ENCODE measurements at places on chromosomes 3 and 15.

DNA sequence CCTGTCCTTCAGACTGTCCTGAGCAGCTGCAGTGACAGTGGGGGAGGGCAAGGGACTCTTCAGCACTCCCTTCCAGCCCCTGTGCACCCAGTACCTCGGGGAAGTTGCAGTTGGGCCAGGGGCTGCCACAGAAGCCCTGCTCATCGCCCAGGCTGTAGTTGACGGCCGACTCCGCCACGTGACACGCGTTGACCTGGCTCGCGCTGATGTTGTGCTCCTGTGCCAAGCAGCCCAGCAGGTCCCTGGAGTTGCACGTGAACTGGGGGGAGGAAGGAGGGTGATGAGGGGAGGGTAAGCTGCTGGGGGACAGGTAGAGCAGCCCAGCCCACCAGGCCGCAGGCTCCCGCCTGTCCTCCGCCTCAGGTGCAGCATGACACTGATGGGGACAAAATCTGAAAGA lies 101.2 kb downstream of the SEC22A start:
- DNase-seq, result no peak

- peak; percentile 65 for DNase-seq
Measured at GRCh38 chr15:68559345-68560310, 19.2 kb upstream of the CORO2B start.

GRCh38 chr3:12956316-12956660 lies 114.9 kb upstream of the RPL32 start:
- no peak for DNase-seq

DNA sequence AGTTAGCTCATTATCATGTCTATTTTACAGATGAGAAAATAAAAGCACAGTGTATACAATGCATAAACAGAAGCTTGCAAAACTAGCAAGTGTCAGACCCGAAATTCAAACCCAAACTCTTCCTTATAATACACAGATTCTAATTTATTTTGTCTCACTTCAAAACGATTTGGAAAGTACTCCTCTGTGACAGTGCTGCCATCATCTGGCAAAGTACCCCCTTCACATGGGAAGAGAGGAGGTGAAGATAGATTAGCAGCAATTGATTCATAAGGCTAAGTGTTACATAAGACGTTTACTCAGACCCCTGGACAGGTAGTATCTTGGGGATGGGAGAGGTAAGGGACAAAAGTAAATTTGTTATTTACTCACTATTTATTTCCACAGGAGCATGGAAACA lies 744.0 kb upstream of the SGO1 start:
- DNase-seq, result no peak

GRCh38 chr3:193132964-193133363 lies 108.1 kb upstream of the PLAAT1 start:
- no peak for DNase-seq

DNA sequence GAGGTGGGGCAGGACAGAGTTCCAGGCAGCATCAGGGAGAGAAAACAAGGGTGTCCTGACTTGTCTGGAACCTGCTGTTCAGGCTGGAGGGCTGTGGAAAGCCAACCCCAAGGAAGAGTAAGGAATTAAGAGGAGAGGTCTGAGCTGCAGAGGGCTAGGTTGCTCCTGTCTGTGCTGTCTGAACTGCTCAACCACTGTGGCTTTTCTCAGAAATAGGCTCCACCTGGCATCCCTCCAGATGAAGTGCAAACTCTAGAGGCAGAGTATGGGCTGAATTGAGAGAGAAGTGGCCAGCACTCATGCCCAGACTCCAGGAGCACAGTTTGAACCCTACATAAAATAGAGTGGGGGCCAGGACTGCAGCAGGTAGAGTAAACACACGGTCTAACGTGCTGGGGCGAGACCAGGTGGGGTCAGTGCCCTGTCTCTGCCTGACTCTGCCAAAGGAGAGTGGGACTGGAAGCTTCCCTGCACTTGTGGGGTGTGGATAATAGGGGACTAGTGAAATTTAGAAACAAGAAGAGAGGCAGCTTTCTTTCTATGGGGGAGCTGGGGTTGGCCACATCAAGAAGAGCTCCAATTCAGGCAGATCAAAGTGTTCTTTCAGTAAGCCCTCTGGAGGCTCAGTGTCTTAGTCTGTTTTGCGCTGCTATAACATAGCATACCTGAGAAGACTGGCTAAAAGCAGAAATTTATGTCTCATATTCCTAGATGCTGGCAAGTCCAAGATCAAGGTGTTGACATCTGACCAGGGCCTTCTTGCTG lies 28.0 kb upstream of the MNS1 start:
- DNase-seq, result no peak

GRCh38 chr3:188899881-188900280 lies 271.9 kb upstream of the TPRG1 start:
- no peak for DNase-seq

DNA sequence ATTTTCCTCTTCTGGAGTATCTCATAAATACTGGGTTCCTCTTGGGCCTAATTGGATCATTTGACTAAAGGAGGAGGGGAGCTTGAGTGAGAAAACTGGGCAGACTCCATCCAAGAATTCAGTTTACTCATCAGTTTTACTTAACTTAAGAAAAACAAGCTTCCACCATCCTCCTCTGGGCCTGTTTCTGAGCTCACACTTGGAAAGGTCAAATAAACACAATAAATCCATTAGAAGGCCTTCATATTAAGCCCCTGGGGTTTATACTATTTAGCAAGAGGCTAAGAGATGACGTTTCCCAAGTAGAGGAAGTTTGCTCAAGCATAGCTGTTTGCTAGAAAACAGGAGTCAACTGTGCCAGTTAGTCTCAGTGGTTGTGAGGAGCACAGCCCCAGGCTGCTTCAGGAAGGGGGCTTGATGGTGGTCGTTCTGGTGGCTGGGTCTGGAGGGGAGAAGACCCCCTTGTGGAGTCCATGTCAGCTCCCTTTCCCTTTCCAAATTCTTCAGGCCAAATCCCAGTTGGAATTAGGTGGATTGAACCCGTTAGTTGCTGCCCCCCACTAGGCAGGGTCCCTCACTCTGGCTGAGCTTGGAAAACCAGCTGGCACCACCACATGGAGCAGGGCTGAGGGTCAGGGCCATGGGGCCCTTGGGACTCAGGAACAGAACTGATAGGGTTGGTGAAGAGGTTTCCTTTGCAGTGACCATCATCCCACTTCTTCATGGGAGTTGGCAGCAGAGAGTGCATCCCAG lies 64.8 kb downstream of the SPSB4 start:
- DNase-seq, result no peak

DNA sequence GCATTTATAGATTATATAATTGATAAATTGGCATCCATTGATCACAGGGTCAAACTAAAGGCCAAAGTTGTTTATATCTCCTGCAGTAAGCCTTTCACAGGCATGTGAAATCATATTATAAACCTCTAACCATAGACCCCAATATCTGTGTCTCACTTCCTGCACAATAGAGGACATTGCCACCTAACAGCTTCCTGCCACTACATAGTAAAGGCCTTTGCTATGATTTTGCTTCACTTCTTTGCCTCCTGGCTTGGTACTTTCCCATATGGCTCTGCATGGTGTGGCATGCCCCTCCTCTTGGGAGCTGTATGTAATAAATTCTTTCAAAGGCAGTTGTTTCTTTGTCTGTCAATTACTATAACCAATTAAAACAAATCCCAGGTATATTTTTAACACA lies 20.4 kb downstream of the ZNF662 start:
- DNase-seq, result no peak

- no peak for DNase-seq
Measured at GRCh38 chr3:42819351-42819965, 10.2 kb downstream of the ACKR2 start.

DNA sequence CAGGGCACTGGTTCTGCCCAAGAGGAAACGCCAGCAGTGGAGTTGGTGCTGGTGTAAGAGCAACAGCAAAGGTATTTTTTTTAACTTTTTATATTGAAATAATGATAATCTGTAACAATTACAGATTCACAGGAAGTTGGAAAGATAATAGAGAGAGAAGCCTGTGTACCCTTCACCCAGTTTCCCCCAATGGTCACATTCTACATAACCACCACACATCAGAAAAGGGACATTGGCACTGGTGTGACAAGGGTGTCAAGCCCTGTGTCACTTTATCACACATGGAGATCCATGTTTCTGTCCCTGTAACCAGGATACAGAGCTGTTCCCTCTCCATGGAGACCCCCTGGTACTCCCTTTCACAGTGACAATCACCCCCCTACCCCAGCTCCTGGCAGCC lies 9.1 kb upstream of the PLXNA1 start:
- no peak for DNase-seq

GRCh38 chr15:71678191-71678590 lies 132.2 kb upstream of the NR2E3 start:
- DNase-seq, result no peak

- DNase-seq, result no peak
Measured at GRCh38 chr15:72464251-72464650, 9.9 kb upstream of the ARIH1 start.

DNA sequence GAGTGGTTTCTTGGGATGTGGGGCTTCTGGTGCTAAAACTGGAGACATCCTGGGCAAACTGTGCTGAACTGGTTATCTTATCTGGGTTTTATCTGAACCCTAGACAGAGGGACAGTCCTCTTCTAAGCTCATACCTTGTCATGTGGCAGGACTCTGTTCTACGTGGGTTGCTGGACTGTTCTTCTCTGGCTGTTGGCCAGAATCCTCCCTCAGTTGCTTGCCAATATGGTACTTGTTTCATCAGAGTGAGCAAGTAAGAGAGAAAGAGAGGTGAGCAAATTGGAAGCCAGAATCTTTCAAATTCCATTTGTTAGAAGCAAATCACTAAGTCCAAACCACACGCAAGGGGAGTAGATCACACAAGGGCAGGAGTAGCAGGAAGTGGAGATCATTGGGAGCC lies 291.5 kb upstream of the TBL1XR1 start:
- DNase-seq, result no peak

- no peak for DNase-seq
Measured at GRCh38 chr3:30760040-30760695, 134.3 kb downstream of the GADL1 start.

DNA sequence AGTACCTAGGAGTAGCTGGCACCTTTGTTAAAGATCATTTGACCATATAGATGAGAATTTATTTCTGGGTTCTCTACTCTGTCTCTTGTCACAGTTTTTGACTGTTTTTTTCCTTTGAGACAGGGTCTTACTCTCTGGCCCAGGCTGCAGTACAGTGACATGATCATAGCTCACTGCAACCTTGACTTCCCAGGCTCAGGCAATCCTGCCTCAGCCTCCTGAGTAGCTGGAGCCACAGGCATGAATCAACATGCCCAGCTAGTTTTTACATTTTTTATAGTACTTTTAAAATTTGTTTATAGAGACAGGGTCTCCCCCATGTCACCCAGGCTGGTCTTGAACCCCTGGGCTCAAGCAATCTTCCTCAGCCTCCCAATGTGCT lies 45.0 kb downstream of the BCL2L10 start:
- DNase-seq, result no peak

- no peak for DNase-seq
Measured at GRCh38 chr3:28948685-28949084, 332.2 kb upstream of the RBMS3 start.

- DNase-seq, result no peak
Measured at GRCh38 chr15:72840114-72840513, 56.6 kb upstream of the ADPGK start.

DNA sequence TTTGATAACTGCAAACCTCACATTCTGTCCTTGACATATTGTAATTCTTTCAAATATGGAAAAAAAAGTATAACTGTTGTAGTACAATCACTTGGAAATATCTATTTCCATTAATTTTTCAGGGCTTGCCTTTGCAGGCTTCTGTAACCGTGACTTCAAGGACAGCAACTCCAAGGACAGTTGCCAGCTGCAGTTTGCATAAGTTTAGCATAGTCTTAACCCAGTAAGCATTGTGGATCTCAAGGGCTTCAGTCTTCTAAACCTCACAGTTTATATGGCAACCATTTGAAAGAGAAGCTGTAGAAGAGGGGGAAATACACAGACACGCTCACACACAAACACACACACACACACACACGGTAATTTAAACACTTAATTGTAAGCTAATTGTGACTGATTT lies 112.8 kb upstream of the GPR149 start:
- DNase-seq, result no peak

DNA sequence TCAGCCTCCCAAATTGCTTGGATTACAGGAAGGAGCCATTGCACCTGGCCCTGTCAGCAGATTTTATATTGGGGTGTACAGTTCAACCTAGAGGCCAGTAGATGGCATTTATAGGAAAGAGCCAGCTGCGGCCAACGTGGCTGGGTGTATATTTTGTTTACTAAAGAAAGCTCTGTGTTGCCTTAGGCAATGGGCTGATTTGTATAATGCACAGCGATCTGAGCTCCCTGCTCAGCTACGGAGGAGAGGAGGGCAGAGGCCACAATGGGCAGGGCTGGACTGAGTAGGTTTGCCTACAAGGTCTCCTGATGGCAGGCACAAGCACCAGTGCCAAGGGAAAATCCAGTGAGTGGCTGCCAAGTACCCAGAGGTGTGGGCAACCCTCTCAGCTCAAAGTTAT lies 282.4 kb downstream of the ARPP21 start:
- DNase-seq, result no peak

GRCh38 chr3:192187485-192188051 lies 539.8 kb downstream of the FGF12 start:
- DNase-seq, result no peak

GRCh38 chr3:192879346-192880031 lies 38.2 kb downstream of the MB21D2 start:
- no peak for DNase-seq

GRCh38 chr3:22988566-22988965 lies 214.6 kb upstream of the UBE2E2 start:
- DNase-seq, result no peak
